ENCODE measurements at places on chromosomes 6 and 20.

DNA sequence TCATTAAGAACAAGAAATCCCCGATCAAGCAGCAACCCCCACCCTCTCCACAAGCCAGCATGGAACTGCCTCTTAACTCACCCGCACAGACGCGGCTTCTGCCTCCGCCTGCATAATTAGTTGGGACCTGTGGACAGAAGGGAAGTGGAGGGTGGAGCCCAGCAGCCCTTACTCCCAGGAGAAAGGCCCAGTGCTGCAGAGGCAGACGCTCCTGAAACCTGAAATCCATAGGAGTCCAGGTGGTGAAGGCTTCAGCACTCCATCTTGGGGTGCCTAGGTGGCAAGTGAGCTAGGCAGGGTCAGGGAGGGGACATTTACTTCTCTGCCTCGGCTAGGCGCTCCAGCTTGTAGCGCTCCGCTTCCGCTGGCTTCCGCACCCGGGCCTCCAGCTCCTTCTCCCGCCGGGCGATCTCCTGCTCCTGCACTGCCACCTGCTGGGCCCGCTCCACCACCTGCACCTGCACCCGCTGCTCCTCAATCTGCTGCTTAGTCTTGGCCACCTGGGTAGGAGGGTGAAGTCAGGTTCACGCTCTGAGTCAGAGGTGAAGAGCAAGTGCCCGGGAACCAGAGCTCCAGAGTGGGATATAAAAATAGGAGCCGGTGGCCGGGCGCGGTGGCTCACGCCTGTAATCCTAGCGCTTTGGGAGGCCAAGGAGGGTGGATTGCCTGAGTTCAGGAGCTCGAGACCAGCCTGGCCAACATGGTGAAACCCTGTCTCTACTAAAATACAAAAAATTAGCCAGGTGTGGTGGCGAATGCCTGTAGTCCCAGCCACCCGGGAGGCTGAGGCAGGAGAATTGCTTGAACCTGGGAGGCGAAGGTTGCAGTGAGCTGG lies 10.7 kb downstream of the TUBB start:
- peak; percentile 68 for DNase-seq

DNA sequence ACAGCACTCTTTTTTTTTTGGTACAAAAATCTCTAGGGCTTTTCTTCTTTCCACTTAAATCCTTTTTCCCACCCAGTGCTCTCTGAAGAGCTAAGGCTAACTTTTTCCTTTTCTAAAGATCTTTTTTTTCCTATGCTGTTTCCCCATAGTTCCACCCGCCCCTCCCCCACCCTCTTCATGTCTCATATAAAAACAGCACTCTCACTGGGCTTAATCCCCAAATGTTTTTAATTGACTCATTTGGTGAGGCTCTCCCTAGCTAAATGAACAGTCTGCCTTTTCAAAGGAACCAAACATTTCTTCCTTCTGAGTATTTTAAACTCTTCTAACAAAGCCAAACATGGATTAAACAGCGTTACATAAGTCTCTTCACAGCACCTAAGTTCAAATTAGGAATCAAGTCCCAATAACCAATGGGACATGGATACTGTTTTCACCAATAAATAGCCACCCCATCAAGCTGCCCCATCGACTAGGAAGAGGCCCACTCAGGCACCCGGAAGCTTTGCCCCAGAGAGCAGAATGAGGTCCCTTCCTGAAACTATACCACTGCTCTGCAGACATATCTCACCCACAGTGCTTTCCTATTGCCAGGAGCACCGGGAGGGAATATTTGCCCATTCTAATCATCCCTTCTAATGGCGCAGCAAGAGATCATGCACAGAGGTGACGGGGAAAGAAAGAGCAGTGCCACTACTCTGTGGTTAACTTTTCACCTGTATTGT lies 63.7 kb downstream of the ATXN1 start:
- no peak for DNase-seq

DNA sequence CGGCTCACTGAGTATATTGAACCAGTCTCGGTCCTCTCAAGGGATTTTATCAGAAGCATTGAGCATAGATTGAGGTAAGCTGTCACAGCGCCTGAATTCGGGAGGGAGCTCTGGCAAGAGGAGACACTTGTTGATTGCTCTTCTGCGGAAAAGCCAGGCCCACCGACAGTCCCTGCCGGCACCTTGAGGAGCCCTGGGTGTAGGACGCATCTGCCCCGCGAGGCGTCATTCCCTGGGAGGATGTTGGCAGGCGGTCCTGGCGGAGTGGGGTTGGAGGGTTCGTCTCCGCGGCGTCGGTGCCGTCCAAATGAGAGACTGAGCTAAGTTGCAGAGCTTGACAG lies 843 bp downstream of the FBXO9 start:
- DNase-seq = peak; percentile 36

GRCh38 chr6:138203315-138203714 lies 15.0 kb downstream of the PBOV1 start:
- DNase-seq = no peak

DNA sequence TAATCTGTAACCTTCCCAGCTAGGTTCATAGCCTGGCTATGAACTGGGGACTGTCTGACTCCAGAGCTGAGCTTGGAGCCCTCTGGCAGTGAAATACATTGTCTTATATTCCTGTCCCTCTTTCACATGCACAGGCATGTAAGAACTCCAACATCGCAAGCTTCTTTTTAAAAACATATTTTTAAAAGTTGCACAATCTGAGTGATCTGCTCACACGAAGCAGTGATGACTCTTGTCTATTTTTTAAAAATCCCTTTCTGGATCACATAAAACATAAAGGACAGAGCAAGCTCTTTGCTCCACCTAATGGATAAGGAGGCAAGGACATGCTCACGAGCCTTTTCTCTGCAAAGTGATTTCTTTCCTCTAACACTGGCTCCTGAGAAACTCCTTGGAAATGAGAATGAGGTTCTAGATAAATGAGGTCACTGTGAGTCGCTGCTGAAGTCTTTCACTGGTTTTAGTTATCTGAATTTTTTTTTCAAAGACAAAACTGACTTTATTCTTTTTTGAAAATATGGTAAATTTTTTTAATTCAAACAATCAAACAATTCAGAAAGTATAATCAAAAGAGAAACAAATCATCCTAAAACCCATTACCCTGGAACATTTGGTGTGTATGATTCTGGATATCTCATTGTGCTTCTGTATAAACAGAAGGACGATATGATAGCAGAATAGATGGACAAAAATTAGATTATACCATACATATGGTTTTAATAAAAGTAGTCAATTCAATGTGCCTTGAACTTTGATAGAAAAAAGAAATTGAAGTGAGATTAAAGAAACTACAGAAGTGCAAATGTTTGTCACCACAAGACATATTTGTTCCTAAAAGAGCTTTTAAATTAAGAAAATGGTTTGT lies 30.8 kb downstream of the IL20RA start:
- peak; percentile 72 for DNase-seq

DNA sequence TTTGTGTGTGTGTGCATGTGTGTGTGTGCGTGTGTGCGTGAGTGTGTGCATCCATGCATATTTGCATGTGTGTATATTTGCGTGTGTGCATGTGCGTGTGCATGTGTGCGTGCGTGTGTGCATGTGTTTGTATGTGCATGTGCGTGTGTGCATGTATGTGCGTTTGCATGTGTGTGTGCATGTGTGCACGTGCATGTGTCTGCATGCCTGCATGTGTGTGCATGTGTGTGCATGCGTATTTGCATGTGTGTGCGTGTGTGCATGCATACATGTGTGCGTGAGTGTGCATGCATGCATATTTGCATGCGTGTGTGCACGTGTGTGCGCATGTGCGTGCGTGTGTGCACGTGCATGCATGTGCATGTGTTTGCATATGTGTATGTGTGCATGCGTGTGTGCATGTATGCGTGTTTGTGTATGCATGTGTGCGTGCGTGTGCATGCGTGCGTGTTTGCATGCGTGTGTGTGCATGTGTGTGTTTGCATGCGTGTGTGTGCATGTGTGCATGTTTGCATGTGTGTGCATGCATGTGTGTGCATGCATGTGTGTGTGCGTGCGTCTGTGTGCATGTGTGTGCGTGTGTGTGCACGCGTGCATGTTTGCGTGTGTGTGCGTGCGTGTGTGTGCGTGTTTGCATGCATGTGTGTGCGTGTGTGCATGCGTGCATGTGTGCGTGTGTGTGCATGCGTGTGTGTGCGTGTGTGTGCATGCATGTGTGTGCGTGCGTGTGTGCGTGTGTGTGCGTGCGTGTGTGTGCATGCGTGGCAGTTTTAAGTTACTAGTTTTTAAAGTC lies 57.7 kb upstream of the SMOC2 start:
- no peak for DNase-seq

All from iris pigment epithelial cell (primary cell).